ENCODE measurements at places on chromosomes 6 and 20.

DNA sequence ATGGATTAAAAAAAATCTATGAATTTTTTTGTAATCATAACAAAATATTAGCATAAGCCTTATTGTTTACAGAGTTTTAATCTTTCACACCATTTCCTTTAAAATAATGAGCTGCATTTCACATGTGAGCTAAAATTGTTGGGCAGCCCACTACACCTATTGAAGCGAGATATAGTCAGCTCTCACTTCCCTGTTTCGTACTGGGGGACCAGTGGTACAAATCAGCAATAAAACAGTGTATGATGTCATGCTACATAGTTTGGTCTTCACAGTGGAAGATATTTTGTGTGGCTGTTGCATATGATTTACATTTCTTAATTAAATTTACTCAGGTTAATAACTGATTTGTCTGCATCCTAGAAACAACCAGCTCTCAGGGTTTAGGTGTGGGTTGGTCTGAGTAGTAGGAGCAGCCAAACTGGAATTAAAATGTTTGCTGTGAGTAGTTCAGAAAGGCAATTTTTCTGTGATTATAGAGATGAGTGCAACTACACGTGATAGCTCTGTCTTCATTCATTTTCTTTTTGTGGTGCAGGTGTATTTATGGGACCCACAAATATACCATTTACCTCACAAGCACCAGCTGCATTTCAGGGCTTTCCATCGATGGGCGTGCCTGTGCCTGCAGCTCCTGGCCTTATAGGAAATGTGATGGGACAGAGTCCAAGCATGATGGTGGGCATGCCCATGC lies 99.3 kb downstream of the B3GAT2 start:
- DNase-seq = no peak

- DNase-seq = no peak
These were observed 21.7 kb upstream of the MMS22L start for GRCh38 chr6:97304701-97305100.

GRCh38 chr6:33380272-33380981 lies 11.2 kb upstream of the KIFC1 start:
- no peak for DNase-seq

DNA sequence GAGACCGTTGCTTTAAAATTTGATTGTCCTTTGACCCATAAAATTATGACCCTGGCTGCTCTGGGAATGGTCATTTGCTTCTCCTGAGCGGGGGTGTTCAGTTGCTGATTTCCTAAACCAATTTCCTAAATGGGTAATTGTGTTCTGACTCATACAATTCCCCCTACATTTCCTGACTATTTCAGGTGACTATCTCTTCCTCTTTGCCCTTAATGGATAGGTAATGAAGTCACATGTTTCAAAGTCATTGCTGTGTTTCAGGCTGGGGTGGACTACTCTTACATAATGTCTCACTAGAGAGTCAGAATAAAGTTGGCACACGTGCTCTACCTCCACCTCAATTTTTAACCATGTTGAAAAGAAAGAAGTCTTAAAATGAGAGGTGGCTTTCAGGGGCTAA lies 109.8 kb downstream of the DOK5 start:
- DNase-seq = no peak

DNA sequence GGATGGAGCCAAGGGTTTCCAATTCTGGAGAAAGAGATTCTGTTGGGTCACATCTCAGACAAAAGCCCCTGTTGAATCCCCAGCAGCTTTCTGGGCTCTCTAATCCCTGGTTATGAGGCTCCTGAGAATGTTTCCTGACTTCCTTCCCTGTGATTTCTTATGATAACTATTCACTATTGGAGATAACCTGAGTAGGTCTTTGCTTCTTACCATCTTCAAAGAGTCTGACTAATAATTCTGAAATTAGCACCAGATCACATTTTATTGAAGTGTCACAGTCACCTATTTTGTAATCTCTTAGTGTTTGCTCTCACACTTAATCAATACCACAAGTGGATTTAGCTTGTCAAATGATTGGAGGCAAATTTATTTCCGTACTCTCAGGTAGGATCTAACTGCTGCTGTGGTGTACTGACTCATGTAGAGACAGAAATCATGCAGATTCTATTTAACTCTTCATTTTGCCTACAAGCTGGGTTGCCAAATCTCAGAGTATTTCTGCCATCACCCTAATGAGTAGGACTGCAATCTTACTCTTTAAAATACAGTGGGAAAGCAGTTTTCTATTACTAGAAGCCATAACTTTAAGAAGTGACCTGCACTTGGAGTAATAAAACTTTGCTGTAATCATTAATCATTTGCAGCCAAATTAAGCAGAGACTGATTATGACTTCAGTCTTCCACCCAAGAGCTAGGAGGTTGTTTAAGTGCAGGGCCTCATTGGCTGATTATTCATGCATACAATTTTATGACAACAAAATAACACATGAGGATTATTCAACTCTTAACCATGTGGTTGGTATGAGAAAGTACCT lies 422.1 kb downstream of the EPM2A start:
- no peak for DNase-seq

DNA sequence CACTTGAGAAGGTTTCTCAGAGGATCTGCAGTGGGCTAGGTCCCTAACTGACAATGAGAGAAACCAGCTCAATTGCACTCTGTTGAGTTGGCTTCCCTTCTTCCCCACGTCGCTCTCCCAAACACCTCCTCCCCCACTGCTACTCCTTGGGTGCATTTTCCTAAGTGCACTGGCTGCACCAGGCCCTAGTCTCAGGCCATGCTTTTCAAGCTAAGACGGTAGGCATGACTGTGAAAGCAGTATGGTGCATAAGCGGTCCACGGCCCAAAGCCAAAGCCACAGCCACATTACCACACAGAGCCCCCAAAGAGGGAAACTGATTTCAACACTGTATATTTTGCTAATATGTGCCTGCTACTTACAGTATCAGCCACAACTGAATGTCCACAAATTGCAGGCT lies 62.1 kb upstream of the RBM24 start:
- DNase-seq = no peak

- no peak for DNase-seq
These were observed 52.7 kb upstream of the PTGIS start for GRCh38 chr20:49620364-49621240.

DNA sequence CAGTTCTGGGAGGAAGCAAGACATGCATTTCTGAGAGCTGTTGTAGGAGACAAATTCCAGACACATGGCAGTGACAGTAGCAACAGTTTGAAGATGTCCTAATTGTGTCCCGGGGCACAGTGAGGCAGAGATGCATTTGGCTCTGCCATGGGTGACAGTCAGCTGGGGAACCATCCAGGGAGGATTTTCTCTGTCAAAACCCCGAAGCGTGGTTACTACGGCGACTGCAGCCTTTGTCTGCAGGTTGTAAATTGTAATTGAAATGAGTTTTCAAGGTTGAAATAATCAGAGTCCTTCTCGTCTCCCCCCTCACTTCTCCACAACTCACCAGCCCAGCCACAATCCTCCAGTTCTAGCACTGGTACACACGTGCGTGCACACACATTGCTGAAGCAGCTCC lies 100.1 kb downstream of the GRM4 start:
- DNase-seq = no peak

DNA sequence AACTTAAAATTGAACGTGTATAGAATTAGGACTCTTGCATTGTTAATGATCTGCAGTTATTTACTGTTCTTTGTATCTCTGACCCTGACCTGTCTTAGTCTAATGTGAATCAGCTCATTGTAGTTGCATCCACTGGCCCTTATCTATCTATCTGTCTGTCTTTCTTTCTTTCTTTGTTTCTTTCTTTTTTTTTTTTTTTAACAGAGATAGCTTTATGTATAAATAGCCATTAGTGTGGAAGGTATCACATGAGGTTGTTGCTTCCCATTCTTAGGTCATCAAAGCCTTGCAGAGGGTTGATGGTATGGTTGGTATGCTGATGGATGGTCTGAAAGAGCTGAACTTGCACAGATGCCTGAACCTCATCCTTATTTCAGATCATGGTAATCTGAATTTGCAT lies 59.9 kb downstream of the ENPP1 start:
- DNase-seq = no peak
